ENCODE measurements at places on chromosomes 3 and 15.

DNA sequence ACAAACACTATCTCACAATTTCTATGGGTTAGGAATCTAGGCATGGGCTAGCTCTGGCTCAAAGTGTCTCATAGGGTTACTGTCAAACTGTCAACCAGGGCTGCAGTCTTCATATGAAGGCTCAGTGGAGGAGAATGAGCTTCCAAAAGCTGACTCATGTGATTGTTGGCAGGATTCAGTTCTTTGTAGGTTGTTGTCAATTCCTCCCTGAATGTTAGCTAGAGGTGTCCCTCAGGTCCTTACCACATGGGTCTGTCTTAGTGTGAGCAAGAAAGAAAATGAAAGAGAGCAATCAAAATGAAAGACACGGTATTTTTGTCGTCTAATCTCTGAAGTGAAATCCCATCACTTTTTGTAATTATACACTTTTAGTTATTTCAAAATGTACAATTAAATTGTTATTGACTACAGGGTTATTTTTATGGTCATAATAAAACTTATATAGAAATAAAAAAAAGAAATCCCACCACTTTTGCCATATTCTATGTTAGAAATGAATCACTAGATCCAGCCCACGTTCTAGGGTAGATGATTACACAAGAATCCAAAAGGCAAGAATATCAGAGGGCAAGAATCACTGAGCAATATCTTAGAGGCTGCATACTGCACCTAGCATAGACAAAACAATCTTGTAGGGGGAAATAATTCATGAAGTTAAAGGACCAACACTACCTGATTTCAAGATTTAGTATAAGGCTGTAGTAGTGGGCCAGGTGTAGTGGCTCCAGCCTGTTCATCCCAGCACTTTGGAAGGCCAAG, 8.4 kb downstream of the ACSBG1 start:
- DNase-seq, result no peak

- DNase-seq, result no peak
These were observed 215.7 kb upstream of the FEZF2 start for GRCh38 chr3:62589078-62589477.

GRCh38 chr3:39149059-39149455, 4.3 kb downstream of the CSRNP1 start:
- DNase-seq, result no peak

- DNase-seq, result no peak
These were observed 9.7 kb downstream of the ETV5 start for GRCh38 chr3:186099178-186099577.

DNA sequence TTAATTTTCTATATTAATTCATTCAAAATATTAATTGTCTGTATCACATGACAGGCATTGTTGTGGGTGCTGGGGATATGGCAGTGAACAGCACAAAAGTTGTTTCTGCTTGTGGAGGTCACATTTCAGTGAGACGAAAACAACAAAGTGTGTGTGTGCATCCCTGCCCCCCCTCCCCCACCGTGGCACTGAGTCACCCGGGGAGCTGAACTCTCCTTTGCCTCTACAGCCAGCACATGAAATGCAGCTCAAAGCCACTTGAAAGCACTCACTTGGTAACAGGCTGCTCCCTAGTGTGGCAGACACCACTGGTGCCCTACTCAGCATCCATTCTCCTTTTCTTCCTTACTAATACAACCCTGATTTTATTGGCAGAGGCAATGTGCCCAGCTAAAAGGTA, 16.9 kb upstream of the SCAMP5 start:
- DNase-seq, result no peak

DNA sequence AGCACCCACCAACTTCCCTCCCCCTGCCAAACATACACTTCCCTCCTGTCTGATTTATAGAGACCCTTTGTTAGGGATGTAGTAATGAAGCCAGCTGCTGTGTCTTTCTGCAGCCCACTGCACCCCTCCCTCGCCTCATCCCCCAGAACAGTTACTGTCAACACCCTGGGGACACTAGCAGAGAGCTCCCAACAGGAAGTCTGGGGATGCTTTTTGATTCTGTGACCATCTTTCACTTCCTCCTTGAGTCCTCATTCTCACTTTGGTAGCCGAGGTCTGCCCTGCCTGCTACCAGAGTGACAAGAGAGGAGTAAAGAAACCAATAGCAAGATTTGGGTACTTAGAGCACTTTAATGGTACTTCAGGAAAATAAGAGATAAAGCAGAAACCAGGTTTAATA, 201.6 kb downstream of the SATB1 start:
- DNase-seq, result no peak

- DNase-seq, result no peak
These were observed 292.1 kb downstream of the VPS13C start for GRCh38 chr15:61768131-61768530.

DNA sequence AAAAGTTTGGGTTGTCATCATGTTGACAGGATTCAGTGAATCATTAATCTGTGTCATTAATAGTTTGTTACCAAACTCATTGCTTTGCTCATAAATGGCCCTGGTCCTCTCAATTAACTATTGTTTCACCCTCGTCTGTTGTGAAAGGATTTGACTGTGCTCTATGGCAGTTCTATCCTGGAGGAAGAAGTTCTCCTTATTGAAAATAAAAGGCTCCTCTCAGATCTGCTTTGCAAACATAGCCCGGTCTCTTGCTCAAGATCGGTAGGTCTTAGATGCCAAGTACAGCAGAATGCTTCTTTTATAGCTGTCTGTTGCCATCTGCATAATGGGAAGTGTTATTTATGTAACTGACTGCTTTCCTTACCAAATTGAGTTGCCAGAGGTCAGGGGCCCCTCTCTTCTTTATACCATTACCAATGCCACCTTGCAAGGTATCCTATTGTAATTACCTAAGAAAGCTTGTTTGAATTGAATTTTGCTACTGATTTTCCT, 146.5 kb downstream of the EBLN2 start:
- DNase-seq, result no peak

DNA sequence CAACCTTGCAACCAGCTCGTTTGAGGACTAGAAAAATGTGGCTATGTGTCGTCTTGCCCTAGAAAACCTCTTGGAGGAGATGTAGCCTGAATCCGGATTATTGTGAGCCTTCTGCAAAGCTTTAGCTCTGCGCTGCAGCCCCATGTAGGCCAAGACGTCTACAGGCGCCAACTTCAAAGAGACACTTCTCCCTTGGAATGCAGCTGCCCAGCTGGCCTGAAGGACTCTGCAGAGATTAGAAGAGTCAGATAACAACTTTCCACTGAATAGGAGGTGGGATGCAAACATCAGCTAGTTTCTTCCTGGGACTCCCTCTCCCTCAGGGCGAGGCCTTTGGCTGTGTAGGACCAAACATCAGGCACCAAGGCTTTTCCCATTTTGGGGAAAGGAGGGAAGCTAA, 356.5 kb upstream of the IL12A start:
- no peak for DNase-seq

GRCh38 chr15:81666839-81667238, 292.8 kb upstream of the TMC3 start:
- no peak for DNase-seq

DNA sequence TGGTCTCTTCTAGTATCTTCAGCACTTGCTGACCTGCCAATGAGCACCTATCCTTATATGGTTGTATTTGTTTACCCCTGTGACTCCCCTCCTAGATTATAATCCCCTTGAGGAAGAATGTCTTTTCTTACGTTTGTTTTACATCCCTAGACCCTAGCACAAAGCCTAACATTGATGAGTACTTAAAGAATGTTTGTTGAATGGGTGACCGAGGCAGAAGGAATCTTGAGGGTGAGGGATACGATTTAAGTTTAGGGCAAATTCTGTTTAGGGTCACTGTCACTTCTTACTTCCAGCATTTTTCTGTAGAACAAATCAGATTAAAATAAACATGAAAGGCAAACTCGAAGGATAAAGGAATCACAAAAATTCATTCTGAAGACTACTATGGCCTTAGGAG, 80.9 kb upstream of the FAM98B start:
- peak; percentile 25 for DNase-seq

GRCh38 chr3:64061628-64062027, 38.3 kb upstream of the PSMD6 start:
- DNase-seq, result no peak
